SK-N-DZ (cell line): ENCODE measurements at places on chromosomes 11 and 22.
A peak's percentile ranks its signal among the peaks of the same experiment; 100 is the strongest.

DNA sequence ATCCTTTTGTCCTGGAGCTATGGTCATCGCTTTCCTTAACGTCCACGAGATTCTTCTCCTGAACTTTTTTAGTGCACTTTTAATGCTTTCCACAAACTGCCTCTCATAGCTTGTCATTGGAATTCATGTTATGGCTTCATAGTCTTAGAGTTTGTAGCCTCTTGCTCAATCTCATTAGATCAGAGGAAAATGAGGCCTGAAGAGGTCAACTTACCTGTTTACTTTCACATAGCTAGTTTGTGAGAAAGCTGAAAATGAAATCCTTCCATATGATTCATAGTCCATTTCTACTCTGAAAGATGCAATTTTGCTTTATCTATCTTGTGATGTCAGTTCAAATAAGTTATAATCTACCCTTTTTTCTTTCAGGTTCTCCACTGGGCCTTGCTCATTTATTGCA is 1747.2 kb upstream of the RAG2 start:
- no peak for DNase-seq

DNA sequence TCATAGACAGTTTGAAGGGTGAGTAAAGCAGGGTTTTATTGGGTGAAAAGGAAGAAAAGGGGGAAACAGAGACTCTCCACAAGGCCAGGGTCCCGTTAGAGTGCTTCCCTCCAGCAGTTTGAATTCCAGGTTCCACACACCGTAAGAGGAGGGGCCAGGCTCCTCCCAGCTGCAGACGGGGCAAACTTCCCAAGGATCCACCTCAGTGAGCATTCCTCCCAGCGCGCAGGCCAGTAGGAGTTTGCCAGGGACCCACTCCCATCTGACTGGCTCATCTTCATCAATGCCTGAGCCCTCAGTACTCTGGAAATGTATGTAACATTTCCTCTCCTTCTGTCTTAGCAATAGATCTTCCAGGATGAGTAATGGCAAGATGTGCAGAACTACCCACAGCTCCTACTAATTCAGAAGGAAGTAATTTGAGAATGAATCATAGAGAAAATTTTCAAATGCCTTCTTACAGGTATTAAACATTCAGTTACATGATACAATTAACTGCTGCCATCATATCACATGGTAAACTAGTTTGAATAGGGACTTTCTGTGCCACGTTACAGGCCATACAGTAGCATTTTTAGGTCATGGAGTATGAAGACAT is 34.0 kb upstream of the TRPC6 start:
- no peak for DNase-seq

DNA sequence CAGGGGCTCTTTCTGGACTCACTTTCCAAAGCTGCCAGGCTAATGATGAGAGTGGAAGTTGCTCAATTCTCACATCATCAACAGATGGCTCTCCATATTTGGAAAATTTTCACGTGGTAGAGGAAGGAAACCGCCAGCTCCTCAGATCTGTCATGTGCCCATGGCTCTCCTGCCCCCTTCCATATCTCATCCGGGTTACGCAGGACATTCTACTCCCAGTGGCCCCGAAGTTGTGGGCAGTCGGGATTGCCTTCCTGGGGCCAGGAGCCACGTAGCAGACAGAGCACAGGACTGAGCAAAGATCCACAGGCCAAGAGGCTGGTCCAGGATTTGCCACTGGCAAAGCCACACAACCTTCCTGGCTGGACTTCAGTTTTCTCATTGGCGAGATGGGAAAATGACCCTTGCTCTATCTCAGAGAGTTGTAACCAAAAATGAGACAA is 38.8 kb downstream of the RPUSD4 start:
- DNase-seq = no peak

DNA sequence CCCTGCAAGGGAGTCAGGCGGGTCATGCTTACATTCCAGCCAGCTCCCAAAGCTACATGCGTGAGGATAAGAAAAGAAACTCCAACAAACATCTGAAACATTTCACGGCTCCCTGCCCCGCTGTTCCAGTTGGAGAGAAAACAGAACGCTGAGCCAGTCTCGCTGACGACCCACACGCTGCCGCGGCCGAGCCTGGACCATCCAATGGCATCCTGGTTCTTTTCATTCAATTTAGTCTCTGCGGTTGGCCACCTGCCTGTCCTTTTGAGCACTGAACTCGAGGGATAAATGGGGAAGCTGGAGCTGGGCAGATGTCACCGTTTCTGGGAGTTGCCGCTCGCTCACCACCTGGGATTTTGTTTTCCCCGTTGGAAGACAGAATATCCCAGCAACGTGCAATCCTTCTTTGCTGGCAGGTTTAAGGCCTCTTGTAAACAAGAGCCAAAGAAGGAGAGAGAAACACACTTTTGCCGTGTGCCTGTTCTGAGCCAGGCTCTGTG is 45.3 kb upstream of the SHISAL1 start:
- no peak for DNase-seq

DNA sequence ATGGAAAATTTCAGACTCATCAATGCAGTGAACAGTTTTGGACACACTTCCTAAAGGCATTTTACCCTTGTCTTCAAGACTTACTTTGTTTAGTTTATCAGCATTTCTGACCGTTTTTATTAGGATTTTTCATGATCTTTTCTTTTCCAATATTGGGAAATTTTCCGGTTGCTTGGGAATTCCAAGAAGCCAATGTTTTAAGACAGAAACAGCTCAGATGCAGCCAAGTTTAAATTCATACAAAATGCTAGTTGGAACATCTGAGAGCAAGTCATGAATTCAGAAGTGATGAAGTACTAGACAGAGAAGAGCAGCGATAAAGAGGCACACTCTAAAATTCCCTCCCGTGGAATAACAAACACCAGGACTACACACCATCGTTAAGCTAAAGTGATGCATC is 68.6 kb downstream of the RAB38 start:
- DNase-seq = no peak

- DNase-seq = peak; percentile 41
Observed at GRCh38 chr22:36775586-36775963, 344 bp downstream of the IFT27 start.

DNA sequence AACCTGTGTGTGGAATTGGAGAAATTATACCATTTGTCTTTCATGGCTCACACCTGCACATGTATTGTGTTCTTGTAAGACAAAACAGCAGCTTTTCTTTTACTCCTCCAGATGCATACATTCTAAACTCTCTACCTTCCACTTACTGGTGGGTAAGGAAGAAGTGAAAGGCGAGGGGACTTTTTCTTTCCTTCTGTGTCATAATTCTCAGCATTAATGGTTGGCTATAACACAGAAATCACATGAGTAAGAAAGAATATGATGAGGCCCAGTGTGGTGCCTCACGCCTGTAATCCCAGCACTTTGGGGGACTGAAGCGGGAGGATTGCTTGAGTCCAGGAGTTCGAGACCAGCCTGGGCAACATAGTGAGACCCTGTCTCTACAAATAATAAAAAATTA is 57.8 kb upstream of the SHANK2 start:
- DNase-seq = no peak

- DNase-seq = no peak
Observed at GRCh38 chr11:75589933-75590332, 27.9 kb downstream of the SERPINH1 start.

- DNase-seq = no peak
Observed at GRCh38 chr22:47199261-47199978, 437.0 kb downstream of the TBC1D22A start.

- DNase-seq = no peak
Observed at GRCh38 chr22:21568347-21569075, 997 bp downstream of the UBE2L3 start.
